ENCODE measurements at places on chromosomes 5 and 9. TPM values are rescaled to one million over a fixed set of nuclear protein-coding genes. Genes with fewer than 3 reads are reported as not detected.

The PLAC8L1 gene
- not detected for polyA plus RNA-seq

The LHX3 gene
- not detected for polyA plus RNA-seq

The SYNPO gene
- polyA plus RNA-seq: 0.25 TPM

The SPACA9 gene
- 24.8 TPM for polyA plus RNA-seq

The DENND1A gene
- polyA plus RNA-seq: 7.1 TPM

The SPATA31D4 gene
- polyA plus RNA-seq: not detected

The C9orf50 gene
- polyA plus RNA-seq: not detected

The PDGFRB gene
- 1.7 TPM for polyA plus RNA-seq
